Panc1 (cell line): ENCODE measurements at places on chromosomes 11 and 22.

GRCh38 chr11:66142370-66143263 lies 72.5 kb downstream of the PACS1 start:
- no peak for DNase-seq

DNA sequence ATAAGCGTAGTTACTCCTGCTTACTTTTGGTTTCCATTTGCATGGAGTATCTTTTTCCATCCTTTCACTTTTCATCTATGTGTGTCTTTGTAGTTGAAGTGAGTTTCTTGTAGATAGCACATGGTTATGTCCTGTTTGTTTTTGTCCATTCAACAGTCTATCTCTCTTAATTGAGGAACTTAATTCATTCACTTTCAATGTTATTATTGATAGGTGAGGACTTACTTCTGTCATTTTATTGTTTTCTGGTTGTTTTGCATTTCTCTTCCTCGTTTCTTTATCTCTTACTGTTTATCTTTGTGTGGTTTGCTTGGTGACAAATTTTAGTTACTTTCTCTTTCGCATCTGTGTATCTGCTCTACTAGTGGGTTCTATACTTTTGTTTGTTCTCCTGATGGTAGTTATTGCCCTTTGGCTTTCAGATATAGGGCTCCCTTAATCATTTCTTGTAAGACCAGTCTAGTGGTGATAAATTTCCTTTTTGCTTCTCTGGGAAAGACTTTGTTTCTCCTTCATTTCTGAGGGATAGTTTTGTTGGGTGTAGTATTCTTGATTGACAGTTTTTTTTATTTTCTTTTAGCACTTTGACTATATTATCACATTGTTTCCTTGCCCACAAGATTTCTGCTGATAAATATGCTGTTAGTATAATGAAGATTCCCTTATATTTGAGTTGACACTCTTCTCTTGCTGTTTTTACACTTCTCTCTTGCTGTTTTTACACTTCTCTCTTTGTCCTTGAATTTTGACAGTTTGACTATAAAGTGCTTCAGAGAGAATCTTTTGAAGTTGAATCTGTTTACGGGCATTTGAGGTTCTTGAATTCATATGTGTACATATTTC lies 9.0 kb upstream of the RAG1 start:
- no peak for DNase-seq

- DNase-seq, result no peak
Observed at GRCh38 chr11:11677672-11678356, 56.0 kb upstream of the GALNT18 start.

- DNase-seq, result no peak
Observed at GRCh38 chr11:59436169-59436568, at the start of gene OR5A1. OR5A1 (plus strand) TSS chr11:59436469; CDS start chr11:59443169, 6,700 bp downstream.

DNA sequence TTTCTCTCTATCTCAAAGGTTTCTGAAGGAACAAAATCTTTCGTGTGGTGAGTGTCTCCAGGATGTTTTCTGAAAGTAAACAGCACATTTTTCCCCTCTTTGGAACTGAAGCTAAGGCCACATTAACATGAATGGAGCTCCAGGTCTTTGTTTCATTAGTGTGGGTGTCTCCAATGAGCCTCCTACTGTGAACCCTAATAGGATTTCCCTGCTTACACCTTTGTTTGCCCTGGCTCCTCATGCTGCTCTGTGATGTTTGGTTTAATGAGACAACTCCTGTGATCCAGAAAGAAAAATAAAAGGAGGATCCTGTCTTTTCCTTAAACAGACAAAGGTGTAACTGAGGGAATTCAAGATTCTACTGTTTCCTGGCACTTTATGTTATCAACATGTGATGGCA lies 76.9 kb upstream of the SLC6A5 start:
- DNase-seq, result no peak

DNA sequence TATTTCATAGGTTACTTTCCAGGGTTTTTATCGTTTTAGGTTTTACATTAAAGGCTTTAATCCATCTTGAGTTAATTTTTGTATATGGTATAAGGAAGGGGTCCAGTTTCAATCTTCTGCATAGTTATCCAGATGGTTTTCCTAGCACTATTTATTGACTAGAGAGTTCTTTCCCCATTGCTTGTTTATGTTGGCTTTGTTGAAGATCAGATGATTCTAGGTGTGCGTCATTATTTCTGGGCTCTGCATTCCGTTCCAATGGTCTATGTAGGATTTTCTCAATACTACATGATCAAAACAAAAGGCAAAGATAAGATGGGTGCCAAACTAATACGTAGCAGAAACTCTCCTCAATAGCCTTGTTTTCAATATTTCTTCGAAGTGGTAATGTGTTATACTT lies 14.3 kb upstream of the RIC3 start:
- DNase-seq, result no peak
